ENCODE measurements at places on chromosomes 2 and 18. TPM values are rescaled to one million over a fixed set of nuclear protein-coding genes. Genes with fewer than 3 reads are reported as not detected.

ALK gene
- total RNA-seq = not detected

MYOM1 gene
- 0.13 TPM for total RNA-seq

MYCN gene
- not detected for total RNA-seq

L3MBTL4 gene
- total RNA-seq = not detected

SCN3A gene
- not detected for total RNA-seq

Data from A549 treated with dexamethasone at 1 μM for 4 hours (cell line).